ENCODE measurements at places on chromosomes 12 and 14.

- DNase-seq, result no peak
Measured at GRCh38 chr14:96251656-96252155, 4.3 kb upstream of the BDKRB1 start.

GRCh38 chr12:108799401-108800243 is 57.8 kb downstream of the SSH1 start:
- no peak for DNase-seq

DNA sequence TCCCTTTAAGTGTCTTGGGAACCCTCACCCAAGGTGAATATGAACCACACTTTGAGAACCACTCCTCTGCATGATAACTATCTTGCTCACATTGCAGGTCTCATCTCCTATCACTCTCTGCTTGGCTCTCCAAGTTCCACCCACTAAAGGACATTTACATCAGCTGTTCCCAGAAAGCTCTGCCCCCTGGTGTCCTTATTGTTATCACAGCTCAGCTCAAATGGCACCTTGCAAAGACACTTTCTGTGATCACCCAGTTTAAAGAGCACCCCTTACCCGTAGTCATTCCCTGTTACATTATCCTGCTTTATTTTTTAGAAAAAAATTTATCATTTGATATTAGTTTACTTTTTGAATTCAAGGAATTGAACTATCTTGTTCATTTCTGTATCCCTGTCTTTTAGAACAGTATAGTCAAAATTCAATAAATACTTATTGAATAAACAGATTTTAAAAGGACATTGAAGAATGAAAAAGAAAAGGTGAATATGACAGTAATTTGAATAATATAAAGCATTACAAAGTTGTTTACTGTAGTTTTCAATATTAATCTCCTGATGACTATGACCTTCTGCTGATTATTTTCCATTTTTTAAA is 20.5 kb upstream of the GUCY2C start:
- peak; percentile 83 for DNase-seq

DNA sequence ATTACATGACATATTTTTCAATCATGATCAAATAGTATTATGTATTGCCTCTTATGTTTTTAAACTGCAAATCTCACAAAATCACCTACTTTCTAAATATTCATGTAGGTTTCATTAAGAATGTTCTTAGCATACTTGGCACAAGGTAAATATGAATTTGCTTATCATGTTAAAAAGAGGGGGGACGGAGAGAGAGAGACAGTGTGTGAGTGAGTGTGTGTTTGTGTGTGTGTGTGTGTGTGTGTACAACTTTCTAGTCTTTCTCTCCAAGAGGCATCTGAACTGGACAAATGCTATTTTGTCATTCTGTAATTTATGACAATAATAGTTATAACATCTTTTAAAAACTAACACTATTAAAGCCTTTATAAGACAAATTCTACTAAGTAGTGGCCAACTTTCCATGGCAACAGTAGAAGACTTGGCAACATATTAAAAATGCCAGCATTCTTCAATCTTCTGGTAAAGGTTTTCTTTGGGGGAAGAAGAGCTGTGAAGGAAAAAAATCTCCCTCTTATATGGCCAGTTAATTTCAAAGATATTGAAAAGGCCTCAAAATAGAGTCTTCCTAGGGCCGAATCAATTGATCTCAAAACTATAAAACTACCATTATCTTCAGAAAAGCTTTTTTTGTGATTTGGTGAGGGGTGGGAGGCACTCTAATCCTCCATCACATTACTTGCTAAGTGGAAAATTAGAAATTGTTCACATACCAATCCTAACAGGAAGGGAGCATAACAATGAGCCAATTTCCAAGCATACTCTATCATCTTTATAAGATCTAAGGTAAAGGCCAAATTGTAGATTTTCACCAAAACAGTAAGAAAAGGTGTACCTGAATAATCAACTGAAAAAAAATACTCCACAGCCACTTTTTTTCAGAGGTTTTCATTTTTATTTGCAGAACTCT is 28.2 kb downstream of the CDK17 start:
- DNase-seq, result no peak

DNA sequence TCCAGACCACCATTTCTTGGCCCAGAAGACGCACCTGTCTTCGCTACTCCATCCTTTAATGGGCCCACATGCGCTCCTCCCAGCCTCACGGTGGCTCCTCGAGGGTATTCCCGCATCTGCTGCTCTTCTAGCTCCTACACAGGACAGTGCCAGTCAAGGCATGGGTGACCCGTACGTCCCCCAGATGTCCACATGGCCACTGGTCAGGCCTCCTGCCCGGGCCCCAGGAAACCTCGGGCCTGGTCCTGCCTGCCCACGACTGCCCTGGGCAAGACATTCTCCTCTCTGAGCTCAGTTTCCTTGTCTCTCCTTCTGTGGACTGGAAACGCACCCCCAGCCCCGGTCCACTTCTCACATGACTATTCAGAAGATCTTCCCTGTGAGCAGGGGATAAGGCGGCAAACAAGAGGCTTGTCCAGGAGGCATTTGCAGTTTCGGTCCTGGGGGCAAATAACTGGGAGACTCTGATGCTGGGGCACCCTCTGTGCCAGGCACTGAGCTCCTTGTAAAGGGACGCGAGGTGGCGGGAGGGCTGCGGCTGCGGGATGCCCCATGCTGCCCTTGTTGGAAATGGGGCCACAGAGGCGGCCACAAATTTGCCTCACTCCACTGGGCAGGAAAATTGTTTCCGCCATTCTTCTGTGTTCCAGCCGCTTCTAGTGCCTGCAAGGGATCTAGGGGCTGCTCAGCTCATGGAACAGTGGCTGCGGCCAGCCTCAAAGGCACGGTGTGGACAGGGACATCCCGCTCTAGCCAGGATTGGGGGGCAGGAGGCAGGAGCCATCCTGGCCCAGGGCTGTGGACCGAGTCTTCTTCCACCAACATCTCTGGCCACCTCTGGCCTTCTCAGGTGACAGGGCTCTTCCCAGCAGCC is 6.8 kb upstream of the BEGAIN start:
- no peak for DNase-seq

DNA sequence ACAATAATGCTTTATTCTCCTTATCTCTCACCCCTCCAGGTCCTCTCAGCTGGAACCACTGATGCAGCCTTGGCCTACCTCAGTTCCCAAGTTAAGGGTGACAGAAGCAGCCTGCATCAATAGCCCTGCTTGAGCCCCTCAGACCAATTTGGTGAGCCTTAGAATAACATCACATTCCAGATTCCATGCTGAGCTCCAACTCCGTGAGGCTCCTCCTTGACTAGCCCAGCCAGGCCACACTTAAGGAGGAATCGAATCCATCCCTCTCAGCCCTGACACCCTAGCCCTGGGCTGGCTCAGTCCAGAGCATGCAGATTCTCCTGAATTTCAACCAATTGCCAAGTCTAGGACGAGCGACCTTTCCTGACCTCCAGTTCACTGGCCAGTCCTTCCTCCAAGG is 91.1 kb downstream of the ARMH4 start:
- no peak for DNase-seq

DNA sequence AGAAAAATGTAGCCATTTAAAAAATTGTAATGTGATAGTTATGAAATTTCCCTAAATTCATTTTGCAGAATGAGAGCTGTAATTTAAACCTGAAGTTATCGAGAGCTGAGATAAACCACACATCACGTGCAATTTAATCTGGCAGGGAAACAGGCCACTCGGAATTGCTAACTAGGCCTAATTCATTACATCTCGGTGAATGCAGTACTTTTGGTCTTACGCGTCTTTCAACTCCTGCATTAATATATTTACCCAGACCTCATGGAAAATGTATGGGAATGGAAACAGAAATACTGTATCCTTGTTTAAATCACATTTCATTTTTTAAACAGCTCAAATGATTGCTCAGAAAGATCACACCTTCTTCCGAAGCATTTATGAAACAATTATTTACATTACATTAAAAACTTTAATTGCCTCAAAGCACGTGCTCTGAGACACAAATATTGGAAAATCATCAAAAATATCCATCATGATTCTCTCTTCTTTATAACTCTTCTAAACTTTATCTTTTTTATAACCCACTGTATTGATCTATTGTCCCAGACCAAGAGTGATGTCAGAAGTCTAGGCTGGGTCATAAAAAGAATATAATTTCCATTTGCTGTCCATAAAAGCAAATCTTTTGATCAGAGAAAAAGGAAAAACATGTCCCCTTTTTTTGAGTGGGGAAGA is 111.7 kb upstream of the MYL2 start:
- DNase-seq, result no peak

GRCh38 chr12:103580026-103580425 is 7.0 kb upstream of the STAB2 start:
- no peak for DNase-seq

DNA sequence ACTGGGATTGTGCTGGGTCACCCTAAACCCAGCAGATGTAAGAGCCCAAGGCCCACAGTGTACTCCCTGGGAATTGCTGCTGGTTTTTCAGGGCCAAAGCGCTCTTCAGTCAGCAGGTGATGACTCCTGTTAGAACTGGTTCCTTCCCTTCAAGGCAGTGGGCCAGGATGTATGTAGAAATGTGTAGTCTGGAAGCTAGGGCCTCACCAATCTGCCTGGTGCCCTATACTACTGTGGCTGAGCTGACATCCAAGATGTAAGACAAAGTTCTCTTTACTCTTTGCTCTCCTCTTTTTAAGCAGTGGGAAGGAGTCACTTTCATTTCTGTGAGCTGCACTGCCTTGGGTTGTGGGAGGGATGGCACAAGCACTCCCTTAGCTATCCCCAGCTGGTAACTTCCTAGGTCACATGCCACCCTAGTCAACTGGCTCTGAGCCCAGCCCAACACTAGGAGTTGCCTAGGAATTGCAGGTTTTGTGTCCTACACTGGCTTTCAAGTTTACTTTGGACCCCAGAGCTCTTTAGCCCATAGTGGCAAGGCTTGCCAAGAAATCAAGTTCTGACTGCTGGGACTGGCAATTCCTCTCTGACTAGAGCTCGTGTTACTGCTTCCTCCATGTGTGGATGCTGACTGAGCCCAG is 249.2 kb downstream of the C12orf50 start:
- DNase-seq, result no peak

DNA sequence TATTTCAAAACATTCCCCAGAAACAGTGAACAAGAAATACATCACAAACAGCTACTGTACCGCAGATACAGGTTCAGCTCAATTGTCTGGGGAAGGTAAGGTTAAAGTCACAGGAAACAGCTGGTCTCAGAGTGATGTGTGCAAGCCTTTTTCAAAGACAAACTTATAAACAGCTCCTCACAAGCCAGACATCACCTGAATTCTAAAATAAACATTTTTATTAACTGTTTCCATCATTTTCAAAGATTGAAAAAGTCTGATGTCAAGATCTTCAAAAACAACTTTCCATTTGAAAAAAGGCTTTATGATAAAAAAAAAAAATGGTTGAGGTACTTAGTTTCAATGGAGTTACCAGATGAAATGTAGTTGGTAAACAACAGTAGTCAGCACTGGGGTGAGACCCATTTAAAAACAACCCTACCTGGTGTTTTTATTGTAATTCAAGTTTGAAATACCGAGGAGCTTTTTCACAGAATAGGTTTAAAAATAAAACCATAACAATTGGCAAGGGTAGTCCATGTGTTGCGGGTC is 4.0 kb downstream of the BTG1 start:
- no peak for DNase-seq

GRCh38 chr14:23024612-23025075 is 10.1 kb downstream of the PSMB5 start:
- no peak for DNase-seq

- no peak for DNase-seq
Measured at GRCh38 chr12:91968076-91968776, 177.4 kb downstream of the BTG1 start.

GRCh38 chr12:47882781-47883546 is 21.8 kb downstream of the VDR start:
- DNase-seq, result peak; percentile 91

DNA sequence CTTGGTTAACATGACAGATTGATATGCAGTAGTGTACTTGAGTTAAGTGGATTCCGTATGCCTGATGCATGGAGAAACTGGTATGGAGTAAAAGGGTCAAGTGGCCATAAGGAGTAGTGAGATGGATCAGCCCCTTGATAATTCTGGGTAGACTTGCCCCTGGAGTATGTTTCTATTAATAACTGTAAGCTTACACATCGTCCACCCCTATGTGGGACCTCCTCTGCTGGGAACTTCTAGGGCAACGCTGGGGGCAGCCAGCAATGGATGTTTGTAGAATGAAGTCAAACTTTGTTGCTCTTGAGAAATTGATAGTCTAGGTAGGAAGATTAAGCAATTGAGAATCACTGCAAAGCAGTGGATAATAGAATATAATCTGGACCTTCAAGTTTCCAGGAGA is 3.5 kb downstream of the C12orf75 start:
- no peak for DNase-seq

DNA sequence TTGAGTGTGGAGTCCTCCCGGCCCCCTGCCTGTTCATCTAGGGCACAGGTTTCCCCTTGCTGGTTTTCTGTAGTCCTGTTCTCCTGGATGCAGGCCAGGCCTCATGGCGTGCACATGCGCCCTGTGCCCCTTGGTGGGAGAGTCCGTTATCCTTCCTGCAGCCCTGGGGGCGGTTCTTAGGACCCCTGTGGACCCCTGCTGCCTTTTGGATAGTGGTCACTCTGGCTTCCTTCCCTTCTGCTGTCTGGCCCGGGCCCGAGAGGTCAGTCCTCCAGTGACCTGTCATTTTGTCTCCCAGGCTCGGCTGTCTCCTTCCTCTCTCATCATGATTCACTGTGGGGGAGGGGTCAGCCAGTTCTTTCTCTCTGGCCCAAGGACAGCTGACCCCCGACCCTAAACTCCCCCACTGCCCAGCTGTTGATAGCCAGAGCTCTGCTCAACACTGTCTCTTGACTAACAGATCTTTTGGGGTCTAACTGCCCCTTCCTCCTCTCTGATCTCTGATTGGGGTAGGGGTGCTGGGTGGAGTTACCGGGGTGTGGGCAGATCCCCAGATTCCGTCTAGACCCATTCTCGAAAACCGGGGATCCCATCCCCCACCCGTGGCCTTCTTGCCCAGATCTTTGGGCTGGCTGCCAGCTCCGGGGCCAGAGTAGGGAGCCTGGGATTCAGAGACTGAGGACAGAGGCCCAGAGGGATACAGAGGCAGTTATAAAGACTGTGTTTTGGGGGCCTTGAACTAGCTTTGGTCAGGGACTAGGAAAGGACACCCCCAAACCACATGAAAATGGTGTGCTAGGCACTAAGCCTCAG is 7.0 kb downstream of the CCND2 start:
- DNase-seq, result no peak

GRCh38 chr14:22974530-22975313 is 7.6 kb downstream of the AJUBA start:
- no peak for DNase-seq

- no peak for DNase-seq
Measured at GRCh38 chr12:95336387-95337067, 118.9 kb downstream of the VEZT start.

DNA sequence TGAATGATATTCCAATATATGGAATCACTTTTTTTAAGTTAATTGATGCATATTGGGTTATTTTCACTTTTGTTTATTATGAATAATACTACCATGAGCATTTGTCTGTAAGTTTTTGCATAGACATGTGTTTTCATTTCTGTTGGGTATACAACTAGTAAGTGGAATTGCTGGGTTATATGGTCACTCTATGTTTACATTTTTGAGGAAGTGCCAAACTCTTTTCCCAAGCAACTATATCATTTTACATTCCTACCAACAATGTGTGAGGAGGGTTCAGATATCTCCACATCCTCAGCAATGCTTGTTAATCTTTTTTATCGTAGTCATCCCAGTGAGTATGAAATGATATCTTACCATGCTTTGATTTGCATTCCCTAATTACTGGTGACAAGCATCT is 64.0 kb downstream of the MON2 start:
- no peak for DNase-seq

All from suppressor macrophage (primary cell).